SK-N-SH (cell line): ENCODE measurements at places on chromosomes 2 and 18.

GRCh38 chr18:56248610-56249235, 389.7 kb downstream of the TXNL1 start:
- H3K27me3 ChIP-seq: no peaks in the 10 kb centered on the region
- H3K4me3 ChIP-seq: no peak overlapping the region
- H3K27ac ChIP-seq: no peak overlapping the region
- no peaks in the 10 kb centered on the region for H3K36me3 ChIP-seq

DNA sequence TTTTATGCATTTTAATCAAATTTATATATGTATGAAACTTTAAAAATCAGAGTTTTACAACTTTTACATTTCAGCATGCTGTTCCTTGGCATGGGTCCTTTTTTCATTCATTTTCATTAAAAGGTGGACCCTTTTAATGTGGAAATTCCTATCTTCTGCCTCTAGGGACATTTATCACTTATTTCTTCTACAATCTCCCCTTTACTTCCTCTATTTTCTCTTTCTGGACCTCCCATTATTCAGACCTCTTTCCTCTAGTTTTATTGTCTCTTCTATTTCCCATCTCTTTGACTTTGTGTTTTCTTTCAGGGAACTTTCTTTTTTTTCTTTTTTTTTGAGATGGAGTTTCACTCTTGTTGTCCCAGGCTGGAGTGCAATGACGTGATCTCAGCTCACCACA, 5.7 kb downstream of the PROC start:
- H3K4me3 ChIP-seq: peak overlapping the region; percentile 52; the same call in 1 of the 2 replicates
- DNase-seq: no peak
- H3K27ac ChIP-seq: no peak overlapping the region
- H3K4me1 ChIP-seq: no peaks in the 10 kb centered on the region
- H3K36me3 ChIP-seq: no peaks in the 10 kb centered on the region

GRCh38 chr2:238922435-238922834, 74.5 kb downstream of the TWIST2 start:
- no peak overlapping the region for H3K27ac ChIP-seq
- H3K36me3 ChIP-seq: no peaks in the 10 kb centered on the region
- H3K4me3 ChIP-seq: no peak overlapping the region
- H3K27me3 ChIP-seq: no peaks in the 10 kb centered on the region
- DNase-seq: no peak
- no peaks in the 10 kb centered on the region for H3K4me1 ChIP-seq

DNA sequence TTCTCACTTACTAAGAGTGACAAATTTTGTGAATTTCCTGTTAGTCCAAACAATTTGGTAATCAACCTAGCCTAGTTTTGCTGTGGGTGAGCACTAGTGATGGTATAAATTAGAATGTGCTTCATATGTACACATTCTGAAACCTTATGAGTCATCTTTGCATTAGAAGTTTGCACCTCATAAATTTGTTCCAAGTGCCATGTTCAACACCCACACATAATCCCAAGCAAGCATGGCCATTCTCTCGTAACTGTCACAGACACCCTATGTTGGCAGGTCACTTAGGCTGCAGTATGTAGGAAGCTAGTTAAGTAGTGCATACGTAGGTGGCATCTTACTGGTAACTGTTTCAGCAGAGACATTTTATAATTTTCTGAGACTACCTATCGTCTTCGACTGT, 46.9 kb downstream of the NAB1 start:
- no peaks in the 10 kb centered on the region for H3K4me1 ChIP-seq
- H3K27ac ChIP-seq: no peak overlapping the region
- no peaks in the 10 kb centered on the region for H3K27me3 ChIP-seq
- no peak overlapping the region for H3K4me3 ChIP-seq
- DNase-seq: no peak

DNA sequence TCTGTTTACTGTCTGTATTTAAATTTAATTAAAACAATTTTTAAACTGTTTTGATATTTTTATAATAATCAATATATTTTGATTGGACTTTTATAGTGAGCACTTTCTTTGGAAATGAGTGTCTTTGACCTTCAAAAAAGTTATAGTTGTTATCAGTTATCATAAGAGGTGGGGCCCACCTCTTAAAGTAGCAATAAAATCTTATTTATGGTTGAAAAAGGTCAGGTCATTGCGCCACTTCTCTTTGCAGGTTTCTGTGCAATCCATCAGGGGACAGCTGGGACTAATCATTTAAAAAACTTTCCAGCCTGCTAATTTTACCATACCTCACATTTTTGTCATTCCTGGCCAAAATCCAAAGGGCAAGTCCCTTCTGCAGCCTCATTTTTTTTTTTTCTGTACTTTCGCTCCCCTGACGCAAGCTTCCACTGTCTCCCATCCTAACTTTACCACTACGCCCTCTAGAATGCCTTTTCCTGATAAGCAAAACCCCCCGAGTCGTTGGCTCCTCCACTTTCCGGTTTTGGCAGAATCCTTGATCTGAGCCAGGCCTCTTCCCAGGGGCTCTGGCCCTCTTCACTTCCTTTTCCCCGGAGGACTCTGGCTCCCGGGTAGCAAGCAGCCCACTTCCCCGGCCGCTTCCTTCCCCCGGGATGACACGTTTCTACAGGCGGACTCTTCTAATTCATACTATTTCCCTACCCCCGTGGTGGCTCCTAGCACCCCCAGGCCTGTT, 1.1 kb upstream of the SEH1L start:
- H3K36me3 ChIP-seq: no peaks in the 10 kb centered on the region
- peak overlapping the region; percentile 89 for H3K27ac ChIP-seq

GRCh38 chr18:51513517-51513916, 316.0 kb upstream of the MEX3C start:
- H3K27me3 ChIP-seq: no peaks in the 10 kb centered on the region
- no peak overlapping the region for H3K4me3 ChIP-seq
- no peaks in the 10 kb centered on the region for H3K36me3 ChIP-seq
- DNase-seq: no peak

DNA sequence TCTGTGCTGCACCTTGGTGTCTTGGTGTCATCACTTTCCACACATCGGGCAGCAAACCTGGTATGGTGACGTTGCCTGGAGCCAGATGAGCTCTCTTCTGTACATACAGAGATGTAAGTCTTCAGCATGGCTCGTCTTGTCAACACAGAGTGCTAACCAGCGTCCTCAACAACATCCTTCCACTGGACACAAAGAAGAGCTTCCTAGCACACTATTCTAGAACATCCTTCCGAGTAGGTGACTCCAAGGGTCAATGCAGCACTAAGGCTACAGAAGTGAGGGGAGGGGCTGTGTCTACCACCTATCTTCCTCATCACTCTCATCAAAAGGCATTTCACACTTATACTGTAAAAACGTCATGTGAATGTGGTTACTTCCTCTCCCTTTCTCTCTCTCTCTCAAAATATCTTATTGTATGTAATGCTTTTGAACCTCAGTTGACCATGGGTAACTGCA, 108.1 kb upstream of the SLC1A4 start:
- H3K4me3 ChIP-seq: no peak overlapping the region
- no peaks in the 10 kb centered on the region for H3K27me3 ChIP-seq
- peaks cover 13% of the 10 kb centered on the region; the same call in 1 of the 2 replicates for H3K4me1 ChIP-seq

DNA sequence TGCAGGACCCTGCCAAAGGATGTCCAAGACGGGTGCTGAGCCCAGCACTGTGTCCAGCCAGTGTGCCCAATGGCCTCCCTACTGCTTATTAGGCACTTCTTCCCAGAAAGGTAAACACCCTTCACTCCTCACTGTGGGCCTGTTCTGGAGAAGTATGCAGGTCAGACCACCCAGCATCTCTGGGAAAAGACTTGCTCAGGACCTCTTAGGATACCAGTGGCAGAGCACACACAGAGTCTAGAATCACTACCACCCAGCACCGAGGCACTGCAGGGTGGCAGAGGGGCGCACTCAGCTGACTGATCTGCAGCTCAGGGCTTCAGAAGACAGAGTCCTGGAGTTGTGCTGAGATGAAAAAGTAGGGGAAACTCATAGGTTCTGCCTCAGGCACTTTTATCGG, 25.8 kb downstream of the XDH start:
- peaks cover 7% of the 10 kb centered on the region for H3K4me1 ChIP-seq
- no peak for DNase-seq
- no peaks in the 10 kb centered on the region for H3K36me3 ChIP-seq

GRCh38 chr2:171531291-171531690, 9.0 kb downstream of the CYBRD1 start:
- H3K27me3 ChIP-seq: no peaks in the 10 kb centered on the region
- no peak for DNase-seq
- H3K27ac ChIP-seq: peak overlapping the region; percentile 91
- no peak overlapping the region for H3K4me3 ChIP-seq

DNA sequence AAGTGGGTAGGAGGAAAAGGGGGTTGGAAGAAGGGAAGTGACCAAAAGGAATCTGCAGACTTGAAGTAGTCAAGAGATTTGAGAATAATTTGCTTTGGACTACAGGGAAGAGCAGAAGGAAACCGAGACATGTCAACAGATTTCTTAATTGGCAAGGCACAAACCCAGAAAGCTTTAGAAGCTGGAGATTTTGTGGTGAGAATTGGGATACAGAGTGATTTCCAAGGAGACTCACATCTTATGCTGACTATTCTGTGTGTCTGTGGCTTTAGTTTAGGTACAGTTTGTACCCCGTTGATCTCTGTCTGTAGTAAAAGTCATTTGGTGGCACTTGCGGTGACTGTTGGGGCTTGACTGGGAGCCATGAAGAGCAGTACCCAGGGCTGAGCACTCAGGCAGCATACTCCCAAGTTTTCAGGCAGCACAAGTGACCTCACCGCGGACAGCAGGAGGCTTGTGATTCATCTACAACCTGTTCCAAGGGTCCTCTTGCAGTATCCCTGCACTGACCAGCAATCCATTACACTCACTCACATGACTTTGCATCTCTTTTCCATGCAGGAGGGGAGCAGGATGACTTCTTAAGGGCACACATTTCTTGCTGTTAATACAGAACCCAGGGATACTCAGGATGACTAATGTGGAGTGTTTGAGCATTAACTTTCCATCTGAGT, 97.1 kb upstream of the TNP1 start:
- H3K27me3 ChIP-seq: no peaks in the 10 kb centered on the region
- no peak overlapping the region for H3K4me3 ChIP-seq
- no peaks in the 10 kb centered on the region for H3K36me3 ChIP-seq
- H3K27ac ChIP-seq: no peak overlapping the region

- no peak for DNase-seq
- H3K4me3 ChIP-seq: no peak overlapping the region
- H3K27me3 ChIP-seq: no peaks in the 10 kb centered on the region
- no peak overlapping the region for H3K27ac ChIP-seq
Observed at GRCh38 chr2:223877721-223878410, 40.5 kb upstream of the AP1S3 start.

GRCh38 chr2:112154246-112155117, 16.3 kb downstream of the FBLN7 start:
- no peaks in the 10 kb centered on the region for H3K27me3 ChIP-seq
- no peak overlapping the region for H3K27ac ChIP-seq
- no peak overlapping the region for H3K4me3 ChIP-seq
- no peaks in the 10 kb centered on the region for H3K36me3 ChIP-seq
- H3K4me1 ChIP-seq: peaks cover 6% of the 10 kb centered on the region; the same call in 1 of the 2 replicates

GRCh38 chr2:204114295-204115136, 178.0 kb downstream of the ICOS start:
- H3K36me3 ChIP-seq: no peaks in the 10 kb centered on the region
- H3K27me3 ChIP-seq: no peaks in the 10 kb centered on the region; the same call in 1 of the 2 replicates
- no peaks in the 10 kb centered on the region for H3K4me1 ChIP-seq
- DNase-seq: no peak
- H3K4me3 ChIP-seq: no peak overlapping the region

- H3K36me3 ChIP-seq: no peaks in the 10 kb centered on the region
- H3K4me3 ChIP-seq: no peak overlapping the region
- no peaks in the 10 kb centered on the region; the same call in 1 of the 2 replicates for H3K4me1 ChIP-seq
Observed at GRCh38 chr2:225177098-225177497, 134.8 kb upstream of the DOCK10 start.

DNA sequence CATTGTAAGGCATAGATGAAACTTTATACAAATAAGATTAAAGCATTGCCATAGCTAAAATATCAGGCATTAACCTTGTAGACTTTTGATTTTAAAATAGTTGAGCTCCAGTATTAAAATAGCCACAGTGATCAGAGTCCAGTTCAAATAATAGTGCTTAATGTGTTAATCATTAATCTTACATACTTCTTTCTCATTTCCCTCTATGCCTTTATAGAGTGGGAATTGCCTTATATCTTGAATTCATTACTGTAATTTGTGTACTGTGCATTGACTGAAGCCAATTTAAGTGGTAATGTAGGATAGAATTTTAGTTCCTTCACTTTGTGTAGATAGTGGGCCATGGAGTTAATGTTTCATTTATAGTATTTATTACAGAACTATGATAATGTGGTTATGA, 549.2 kb upstream of the VWC2L start:
- no peaks in the 10 kb centered on the region for H3K4me1 ChIP-seq
- H3K27me3 ChIP-seq: no peaks in the 10 kb centered on the region
- H3K27ac ChIP-seq: no peak overlapping the region

- no peaks in the 10 kb centered on the region for H3K27me3 ChIP-seq
- peaks cover 11% of the 10 kb centered on the region for H3K36me3 ChIP-seq
- H3K4me3 ChIP-seq: peak overlapping the region; percentile 81
- H3K27ac ChIP-seq: peak overlapping the region; percentile 86
- peaks cover 17% of the 10 kb centered on the region for H3K4me1 ChIP-seq
Observed at GRCh38 chr2:101698844-101699754, 1.6 kb downstream of the MAP4K4 start.

DNA sequence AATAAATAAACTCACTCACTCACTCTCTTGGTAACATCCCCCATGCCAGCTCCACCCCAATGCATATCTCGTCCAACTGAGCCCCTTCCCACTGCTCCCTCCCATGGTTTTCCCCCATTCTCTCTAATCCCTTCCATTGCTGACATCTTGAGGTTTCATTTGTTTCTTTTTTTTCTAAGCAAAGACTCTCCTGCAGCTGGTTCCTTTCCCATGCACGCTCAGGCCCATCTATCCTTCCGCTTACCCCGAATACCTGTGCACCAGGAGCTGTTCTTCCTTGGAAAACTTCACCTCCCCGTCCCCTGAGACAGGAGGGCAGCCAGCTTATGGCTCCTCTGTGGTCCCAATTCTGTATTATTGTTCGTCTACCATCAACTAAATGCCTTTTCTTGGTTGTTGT, 41.7 kb upstream of the IGFBP2 start:
- no peak for DNase-seq
- H3K27me3 ChIP-seq: no peaks in the 10 kb centered on the region
- H3K4me3 ChIP-seq: no peak overlapping the region
- H3K36me3 ChIP-seq: no peaks in the 10 kb centered on the region
- peaks cover 26% of the 10 kb centered on the region for H3K4me1 ChIP-seq

DNA sequence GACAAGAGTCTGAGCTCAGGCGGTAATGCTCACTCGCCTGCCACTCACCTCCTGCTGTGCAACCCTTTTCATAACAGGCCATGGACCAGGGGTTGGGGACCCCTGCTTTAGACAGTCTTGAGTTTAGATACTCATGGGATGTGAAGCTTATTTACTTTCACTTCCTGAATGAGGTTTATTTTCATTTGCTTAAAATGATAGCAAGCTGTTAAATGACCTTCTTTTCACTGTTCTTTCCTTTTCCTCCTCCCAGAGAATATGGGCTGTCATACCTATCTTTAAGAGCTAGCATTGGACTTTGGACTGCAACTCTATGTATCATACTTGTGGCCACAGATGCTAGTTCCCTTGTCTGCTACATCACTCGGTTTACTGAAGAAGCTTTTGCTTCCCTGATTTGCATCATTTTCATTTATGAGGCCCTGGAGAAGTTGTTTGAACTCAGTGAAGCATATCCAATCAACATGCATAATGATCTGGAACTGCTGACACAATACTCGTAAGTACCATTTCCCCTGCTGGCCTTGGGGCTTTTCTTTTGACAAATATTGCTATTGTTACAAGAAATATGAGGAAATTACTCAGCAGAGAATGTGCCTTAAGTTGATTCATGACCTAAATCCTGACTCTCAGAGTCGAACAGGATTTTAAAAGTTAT, 168.5 kb downstream of the DPP4 start:
- H3K36me3 ChIP-seq: no peaks in the 10 kb centered on the region
- no peaks in the 10 kb centered on the region for H3K27me3 ChIP-seq
- no peak overlapping the region for H3K4me3 ChIP-seq
- DNase-seq: no peak
